ENCODE measurements at places on chromosomes 5 and 9.
A peak's percentile ranks its signal among the peaks of the same experiment; 100 is the strongest.

GRCh38 chr5:56993241-56993640, 41.3 kb upstream of the MIER3 start:
- DNase-seq, result no peak

GRCh38 chr5:167412556-167412955, 878.9 kb upstream of the WWC1 start:
- DNase-seq, result no peak

GRCh38 chr9:116162241-116162781, 8.7 kb downstream of the PAPPA start:
- no peak for DNase-seq

DNA sequence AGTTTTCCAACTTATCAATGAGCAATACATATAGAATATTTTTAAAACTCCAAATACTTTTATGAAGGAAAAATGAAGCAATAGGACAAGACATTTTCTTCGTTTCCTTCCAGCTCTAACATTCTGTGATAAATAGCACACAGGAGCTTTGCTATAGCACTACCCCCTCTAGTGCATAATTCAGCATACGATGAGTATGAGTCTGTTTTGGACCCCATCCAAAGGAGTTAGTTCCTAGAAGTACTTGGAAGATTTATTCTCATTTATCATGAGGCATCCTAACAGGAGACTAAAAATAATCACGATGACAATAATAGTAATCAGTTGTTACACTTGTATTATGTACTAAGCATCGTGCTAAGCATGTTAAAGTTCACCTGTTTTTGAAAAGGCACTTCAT, 1061.3 kb upstream of the DMAC1 start:
- DNase-seq, result no peak

DNA sequence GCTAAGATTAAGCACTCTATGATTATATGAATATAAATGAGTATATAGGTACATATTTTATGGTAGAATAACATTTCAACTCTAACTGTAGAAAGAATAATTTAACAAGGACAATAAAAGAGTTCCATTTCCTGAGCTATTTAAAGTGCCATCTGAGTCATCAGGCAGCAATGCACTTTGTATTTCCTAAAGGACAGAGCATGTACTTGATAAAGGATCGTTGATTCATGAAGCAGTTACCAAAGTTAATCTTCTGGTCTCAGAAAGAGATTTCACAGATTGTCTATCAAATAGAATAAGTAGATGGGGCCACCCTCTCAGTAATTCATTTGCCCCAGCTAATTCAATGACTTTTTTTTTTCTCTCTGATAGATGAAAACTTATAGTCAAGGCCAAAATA, 747.8 kb downstream of the CDH18 start:
- no peak for DNase-seq

DNA sequence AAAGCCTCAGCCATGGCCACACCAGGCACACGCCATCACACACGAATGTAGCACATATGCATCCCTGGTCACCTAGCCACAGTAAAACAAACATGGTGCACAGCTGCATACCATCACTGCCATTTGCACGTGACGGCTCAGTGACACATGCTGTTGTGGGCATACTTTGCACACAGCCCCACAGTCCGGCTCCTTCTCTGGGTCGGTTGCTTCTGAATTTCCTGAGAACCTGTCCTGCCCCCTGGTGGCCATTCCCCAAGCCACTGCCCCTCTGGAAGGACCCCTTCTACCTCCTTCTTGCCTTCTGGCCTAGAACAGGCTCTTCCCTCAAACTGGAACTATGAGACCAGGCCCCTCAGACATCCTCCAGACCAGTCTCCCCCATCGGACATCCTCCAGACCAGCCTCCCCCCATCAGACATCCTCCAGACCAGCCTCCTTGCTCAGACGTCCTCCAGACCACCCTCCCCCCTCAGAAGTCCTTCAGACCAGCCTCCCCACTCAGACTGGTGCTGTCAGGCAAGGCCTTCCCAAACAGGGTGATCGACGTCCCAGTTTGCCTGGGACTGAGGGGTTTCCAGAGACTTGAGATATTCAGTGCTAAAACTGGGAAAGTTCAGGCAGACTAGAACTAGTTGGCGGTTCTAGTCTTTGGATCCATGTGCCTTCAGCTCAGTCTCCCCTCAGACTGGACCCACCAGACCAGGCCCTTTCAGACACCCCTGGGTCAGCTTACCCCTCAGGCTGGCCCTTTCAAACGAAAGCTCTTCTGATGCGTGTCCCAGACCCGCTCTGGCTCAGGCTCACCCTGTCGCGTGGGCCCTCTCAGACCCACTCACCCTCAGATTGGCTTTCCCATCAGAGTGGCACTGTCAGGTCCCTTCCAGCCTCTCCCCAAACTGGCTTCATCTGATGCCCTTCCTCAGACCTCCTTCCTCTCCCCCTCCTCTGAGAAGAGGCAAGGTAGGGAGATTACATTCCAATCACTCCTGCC, 24.3 kb upstream of the ENHO start:
- peak; percentile 55 for DNase-seq

DNA sequence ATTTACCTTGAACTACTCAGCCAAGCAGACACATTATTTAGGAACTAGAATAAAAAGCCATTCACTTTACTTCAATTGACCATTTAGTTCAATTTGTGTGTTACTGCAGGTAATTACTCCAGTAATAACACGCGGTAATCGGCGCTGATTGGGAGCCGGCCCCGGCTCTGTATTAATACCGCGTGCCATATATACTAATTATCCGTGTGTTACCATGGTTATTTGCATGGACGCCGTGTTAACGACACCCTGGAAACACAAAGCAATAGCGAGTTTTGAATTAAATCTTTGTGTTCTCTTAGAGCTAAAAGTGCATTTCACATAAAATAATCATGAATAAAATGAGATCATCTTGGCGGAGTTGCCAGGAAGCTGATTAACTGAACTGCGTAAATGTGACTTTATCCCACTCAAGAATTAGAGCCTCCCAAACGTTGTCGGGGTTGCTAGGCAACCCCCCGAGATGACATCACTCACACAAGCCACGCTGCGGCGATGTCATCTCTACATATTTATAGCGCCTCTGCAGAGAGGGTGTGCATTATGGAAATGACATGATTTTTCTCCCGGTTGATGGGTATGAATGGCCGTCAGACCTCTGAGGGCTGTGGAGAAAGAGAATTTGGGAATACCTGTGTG, 41.4 kb upstream of the RNU6ATAC start:
- no peak for DNase-seq

GRCh38 chr5:163564321-163564938, 59.0 kb downstream of the MAT2B start:
- DNase-seq, result peak; percentile 18

DNA sequence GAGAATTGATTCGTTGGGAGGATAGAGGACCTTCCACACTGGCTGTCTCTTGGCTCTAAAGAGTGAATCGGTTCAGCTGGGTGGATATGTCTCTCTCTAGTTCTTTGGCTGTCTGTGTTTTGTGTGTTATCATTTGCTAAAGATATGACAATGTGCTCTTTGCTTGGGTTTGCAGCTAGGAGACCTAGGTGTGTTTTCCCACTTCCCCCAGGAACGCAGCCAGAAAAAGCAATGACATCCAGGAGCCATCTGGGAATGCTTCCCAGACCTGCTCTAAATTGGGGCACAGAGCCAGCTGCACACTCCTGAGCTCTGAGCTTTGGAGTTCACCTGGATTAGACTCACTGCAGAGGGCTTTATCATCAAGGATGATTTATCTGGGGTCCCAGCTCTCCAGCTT, 12.8 kb upstream of the PDZD2 start:
- no peak for DNase-seq

DNA sequence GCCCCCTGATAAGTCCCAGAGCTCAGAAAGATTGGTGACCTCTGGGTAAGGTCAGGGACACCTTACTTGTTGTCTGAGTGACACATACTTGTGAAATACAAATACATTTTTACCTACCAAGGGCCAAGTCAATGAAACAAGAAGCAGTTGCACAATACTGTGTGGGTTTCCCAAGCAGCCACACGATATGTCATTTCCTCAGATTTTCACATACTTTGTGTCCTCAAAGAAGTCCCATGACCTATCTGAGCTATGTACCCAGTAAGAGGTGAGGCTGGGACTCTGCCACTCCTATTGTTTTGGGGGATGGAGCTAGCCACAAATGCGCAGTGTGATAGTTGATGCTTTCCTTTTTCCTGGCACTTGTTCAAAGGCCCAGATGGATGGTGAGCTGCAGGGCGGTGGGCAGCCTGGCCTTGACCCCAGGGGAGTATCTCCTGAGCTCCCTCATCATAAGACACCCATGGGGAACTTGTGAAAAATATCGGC, 4.8 kb upstream of the SLC25A51 start:
- DNase-seq, result no peak

DNA sequence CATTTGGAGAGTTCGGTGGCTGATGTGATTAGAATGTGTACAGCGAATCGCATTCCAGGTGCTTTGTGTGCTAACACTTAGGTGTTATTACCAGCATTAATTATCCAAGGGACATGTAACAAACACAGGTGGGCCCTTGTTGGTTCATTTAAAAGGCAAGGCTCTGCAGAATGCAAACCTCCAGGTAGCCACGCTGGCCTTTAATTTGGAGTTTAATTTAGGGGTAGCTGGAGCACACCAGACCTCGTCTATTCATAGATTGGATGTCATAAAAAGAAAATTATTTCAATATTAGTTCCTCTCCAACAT, 191.1 kb downstream of the MAT2B start:
- DNase-seq, result no peak

- DNase-seq, result no peak
Measured at GRCh38 chr5:95857185-95857945, 34.8 kb upstream of the GLRX start.

GRCh38 chr5:53253421-53253871, 143.9 kb upstream of the MOCS2 start:
- no peak for DNase-seq

DNA sequence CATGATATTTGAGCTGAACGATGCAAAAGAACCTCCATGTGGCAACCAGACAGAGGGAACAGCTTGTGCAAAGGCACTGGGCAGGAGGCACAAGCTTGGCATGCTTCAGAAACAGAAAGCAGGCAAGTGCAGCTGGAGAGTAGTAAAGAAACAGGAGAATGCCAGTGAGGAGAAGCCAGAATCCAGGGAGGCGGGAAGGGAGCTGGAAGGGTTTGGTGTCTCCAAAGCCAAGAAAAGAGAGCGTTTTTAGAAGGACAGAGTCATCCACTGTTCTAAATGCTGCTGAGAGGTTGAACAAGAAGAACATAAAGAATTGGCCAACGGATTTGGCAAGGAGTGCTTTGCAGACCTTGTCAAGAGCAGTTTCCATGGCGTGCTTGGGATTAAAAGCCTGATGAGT, 124.7 kb downstream of the TLE1 start:
- no peak for DNase-seq
